Fibroblast of skin of right quadriceps (primary cell): ENCODE measurements at places on chromosomes 6 and 20.

DNA sequence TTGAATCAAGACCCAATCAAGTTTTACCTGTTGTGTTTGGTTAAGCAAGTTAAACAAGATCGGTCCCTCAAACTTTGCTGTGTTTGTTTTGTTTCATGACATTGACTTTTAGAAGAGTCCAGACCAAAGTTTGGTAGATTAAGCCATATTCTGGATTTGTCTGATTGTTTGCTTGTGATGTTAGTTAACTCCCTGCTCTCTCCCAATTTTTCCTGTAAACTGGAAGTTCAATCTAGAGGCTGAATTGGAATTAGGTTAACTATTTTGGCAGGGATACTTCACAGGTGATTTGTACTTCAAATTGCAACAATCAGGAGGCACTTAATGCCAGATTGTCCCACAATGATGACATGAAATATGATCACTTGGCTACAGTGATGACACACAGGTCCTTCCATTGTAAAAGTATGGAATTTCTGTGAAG is 13.6 kb upstream of the SH3BGRL2 start:
- DNase-seq, result no peak

DNA sequence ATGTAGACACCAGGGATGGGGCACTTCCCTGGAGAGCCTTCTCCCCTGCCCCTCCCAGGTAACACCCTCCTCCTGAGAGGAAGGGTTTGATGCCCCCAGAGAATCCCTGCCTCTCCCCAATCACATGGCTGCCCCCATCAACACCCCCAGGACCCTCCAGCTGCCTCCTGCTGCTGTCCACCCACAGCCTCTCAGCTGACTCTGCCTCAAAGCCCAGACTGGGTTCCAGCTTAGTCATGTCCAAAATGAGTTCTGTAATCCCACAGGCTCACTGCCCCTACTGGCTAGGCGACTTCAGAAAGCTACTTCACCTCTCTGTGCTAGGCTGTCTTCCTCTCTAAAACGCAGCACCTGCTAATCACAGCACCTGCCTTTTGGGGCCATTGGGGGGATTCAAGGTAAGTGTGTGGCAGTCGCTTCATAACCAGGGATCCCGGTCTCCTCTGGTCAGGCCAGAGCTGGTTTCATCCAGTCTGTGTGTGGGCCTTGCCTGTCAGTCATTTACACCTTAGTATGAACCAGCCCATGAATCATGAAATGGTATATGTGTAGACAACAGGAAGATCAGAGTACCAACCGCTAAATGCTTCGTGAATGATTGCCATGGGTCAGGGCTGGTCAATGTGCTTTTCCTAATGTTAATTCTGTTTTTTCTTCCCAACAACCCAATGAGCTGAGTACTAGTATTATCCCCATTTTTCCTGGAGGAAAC is 40.4 kb downstream of the TFEB start:
- no peak for DNase-seq

GRCh38 chr6:43491750-43492661 is 14.6 kb downstream of the TJAP1 start:
- DNase-seq, result peak; percentile 66

GRCh38 chr6:148311966-148312669 is 30.5 kb upstream of the SASH1 start:
- DNase-seq, result peak; percentile 64

DNA sequence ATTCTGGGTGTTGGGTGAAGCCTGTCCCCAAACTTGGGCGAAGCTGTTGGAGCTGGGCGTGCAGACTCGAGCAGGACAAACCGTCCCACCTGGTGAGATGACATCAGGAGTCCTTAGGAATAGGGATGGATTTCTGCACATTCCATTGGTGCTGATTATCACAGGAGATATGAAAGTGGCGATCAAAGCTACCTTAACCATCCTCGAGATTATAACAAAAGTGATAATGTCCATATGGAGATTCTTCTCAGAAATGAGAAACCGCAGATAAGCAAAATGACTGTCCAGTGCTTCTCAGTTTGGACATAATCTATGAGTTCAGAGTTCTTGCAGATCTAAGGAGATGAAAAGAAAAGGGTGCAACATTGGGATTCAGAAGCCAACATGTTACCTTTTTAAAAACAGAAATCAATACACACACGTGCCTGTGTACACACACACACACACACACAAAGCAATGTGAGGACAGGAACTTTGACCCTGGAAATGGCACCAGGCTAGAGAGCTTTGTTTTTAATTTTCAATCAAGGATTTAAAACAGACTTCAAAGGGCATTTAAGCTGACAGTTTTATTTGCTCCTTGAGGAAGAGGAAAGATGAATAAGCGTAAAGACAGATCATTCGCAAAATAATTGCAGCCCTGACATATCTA is 165.4 kb downstream of the CD83 start:
- DNase-seq, result no peak

DNA sequence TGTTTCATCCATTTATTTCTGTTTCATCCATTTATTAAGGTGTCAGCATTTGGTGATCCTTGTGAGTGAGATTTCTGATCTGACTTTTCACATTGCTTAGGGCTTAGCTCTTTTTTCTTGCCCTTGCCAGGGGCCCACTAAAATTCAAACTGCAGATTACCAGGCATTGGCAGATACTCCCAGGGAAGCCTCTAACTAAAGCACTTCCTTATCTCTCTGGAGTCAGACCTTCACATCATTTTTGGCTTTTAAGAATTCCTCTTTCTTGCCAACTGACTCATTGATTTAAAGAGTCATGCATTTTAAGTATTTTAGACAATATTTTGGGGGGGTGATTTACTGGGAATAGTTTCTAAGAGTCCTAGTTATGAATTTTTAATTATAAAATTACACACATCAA is 2.6 kb upstream of the WFDC8 start:
- DNase-seq, result no peak

- DNase-seq, result peak; percentile 54
These were observed 10.0 kb downstream of the PTK7 start for GRCh38 chr6:43086022-43086658.

GRCh38 chr6:146111881-146112450 is 83.1 kb downstream of the GRM1 start:
- no peak for DNase-seq

DNA sequence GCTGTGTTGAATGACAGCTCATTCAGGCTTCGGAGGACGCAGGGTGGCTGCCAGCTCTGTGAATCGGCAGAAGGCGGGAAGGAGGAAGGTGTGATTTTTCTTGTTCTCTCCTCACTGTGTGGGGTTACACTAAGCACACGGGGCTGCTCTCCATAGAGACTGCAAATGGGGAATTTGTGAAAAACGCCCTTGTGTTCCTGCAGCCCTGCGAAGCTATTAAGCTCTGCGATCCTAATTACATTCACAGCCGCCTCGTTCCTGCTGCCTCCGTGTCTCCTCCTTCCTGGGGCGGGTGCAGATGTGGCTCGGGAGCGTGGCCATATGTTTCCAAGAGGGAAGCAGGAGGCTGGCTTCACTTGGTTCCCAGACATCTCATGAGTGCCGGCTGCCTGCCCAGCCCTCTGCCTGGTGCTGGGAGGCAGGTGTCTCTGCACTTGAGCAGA is 124.0 kb downstream of the TOX2 start:
- DNase-seq, result no peak

DNA sequence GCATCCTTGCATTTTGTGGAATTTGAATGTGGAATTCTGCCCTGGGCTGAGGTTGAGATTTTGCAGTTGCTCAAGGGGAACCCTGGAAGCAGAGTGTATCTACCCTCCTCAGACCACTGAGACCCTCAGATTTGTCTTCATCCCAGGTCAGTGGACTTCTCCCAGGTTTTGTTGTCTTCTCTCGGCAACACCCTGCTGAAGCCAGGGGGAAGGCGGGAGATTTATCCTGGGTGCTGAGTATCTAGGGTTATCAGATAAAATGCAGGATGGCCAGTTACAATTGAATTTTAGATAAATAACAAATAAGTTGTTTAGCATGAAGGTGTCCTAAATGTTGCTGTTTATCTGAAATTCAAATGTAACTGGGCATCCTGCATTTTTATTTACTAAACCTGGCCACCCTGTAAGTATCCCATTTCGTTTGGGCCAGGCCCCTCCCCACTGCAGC is 43.0 kb downstream of the FGD2 start:
- DNase-seq, result no peak

DNA sequence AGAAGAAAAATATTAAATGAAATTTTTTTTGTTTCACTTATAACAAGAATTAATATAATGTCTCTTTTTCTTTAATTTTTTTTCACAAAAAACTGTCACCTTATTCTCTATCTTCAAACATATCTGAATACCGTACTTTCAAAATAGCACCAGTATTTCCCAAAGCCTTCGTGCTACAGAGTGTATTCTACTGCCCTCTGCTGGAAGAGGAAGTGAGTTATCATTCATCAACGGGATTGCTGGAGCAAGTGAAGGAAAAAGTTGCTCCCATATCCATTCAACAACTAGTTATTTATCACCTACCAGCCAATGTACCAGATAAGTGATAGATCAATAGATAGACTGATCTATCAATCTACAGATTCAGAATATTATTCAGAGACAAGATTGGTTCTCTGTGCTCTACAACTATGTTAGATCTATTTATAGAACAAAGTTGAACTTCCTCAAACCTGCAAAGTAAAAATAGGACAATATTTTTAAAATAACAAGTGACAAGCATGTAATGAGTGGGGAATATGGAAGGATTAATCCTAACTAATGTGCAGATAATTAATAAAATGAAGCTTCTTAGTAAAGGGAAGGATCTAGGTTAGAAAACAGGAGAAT is 26.7 kb upstream of the TFAP2B start:
- peak; percentile 21 for DNase-seq

- no peak for DNase-seq
These were observed 54.3 kb upstream of the IYD start for GRCh38 chr6:150314230-150315188.

- DNase-seq, result no peak
These were observed 2.3 kb downstream of the CPNE5 start for GRCh38 chr6:36837022-36837339.

DNA sequence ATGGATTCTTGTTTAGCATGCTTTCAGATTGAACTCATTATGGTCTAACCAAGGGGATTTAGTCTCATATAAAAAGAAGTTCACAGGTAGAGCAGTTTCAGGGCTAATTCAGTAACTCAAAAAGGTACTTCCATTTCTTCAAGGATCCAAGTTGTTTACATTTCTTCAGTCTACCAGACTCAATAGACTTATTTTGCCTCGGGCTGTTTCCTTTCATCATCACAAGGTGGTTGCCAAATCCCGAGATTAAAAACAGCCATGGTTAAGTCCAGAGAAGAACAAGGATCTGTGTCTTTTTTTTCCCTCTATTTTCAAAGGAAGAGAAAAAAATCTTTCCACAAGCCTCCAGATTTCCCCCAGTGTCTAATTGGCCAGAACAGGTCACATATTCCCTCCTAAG is 69.8 kb upstream of the SNX9 start:
- no peak for DNase-seq

DNA sequence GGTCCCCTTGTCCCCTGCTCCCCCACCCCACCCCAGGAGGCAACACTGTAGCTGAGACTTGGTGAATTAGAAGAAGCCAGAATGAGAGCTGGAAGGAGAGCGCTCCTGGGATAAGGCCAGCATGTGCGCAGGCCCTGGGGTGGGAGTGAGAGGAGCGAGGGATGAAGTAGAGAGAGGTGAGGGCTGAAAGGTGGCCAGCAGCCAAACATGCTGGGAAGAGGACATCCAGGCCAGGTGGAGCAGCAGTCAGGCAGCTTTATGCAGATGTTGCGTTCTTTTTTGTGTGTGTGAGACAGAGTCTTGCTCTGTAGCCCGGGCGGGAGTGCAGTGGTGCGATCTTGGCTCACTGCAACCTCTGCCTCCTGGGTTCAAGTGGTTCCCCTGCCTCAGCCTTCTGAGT is 2.2 kb upstream of the BPIFB1 start:
- no peak for DNase-seq

- DNase-seq, result no peak
These were observed 133.9 kb upstream of the MYLIP start for GRCh38 chr6:15994814-15995459.

DNA sequence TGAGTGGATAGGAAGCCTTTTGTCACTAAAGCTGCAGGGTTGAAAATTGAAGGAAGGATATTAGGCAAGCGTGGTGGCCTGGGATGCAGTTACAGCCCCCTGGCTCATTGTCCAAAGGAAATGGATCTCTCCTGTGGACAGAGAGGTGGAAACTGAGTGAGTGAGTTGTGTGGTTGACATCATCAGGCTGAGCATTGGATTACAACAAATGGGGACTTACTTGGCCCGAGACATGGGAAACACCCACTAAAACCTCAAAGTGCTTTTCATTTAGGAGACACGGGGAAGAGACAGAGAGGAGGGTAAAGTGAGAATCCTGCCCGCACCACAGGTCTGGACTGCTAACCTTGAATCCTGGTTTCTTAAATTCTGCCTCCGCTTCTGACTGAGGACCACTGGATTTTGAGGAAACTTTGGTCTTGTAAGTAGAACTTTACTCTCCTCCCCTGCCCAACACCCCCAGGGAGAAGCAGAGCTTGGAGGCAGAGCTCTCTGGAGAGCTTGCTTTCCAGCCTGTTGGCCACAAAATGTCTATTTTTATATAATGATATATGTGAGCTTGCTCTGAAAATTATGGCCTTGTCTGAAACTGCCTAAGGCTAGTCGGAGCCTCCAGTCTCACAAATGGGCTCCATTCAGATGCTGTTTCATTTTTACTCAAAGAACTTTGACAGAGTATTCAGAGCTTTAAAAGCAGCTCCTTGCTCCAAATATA is at the start of gene PKIG:
Gene PKIG (plus strand): TSS at position 269 of the 715 bp plus-strand sequence. CDS start 31,978 bp downstream, outside the sequence.
- DNase-seq, result peak; percentile 86

- peak; percentile 93 for DNase-seq
These were observed 251.8 kb upstream of the RUNX2 start for GRCh38 chr6:45076217-45076930.

DNA sequence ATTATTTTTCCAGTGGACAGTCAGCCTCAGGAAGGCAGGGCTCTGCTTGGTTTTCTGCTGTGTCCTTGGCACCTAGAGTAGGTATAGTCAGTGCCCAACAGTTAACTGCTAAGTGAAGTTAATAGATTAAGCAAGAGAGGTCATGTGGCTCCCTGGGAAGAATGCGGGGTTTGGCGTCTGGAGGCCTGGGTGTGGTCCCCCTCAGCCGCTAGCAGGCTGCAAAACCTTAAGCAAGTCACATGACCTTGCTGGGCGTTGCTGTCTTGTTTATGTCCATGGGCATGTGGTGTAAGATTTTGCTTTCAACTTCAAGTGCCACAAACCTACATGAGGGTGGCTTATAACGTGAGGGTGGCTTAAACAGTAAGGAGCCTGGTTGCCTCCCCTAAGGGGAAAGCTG is 75.5 kb upstream of the SCP2D1 start:
- DNase-seq, result no peak

- DNase-seq, result no peak
These were observed 125.3 kb upstream of the PLCB4 start for GRCh38 chr20:8943631-8944030.

- no peak for DNase-seq
These were observed 964.6 kb downstream of the HACE1 start for GRCh38 chr6:103895136-103895535.

- DNase-seq, result no peak
These were observed 5.9 kb upstream of the TCP11 start for GRCh38 chr6:35147026-35147425.

DNA sequence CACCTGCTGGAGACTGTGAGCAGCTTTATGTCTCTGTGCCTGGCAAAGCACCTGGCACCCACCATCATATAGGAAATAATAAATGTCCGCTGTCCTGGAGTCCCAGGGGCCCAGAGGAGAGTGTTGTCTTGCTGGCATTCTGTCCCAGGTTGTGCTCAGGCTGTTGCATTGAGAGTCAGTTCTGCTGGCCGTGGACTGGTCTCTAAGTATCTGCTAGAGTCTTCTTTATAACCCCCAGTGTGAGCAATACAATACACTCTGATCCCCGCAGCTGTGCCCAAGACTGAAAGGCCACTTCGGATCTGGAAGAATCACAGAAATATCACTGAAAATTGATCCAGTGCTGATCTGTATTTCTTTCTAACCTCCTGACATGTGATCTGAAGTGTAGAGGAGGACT is 38.3 kb upstream of the HINT3 start:
- DNase-seq, result no peak

- peak; percentile 79 for DNase-seq
These were observed 69.3 kb downstream of the SYNJ2 start for GRCh38 chr6:158050955-158051354.
